ENCODE measurements at places on chromosomes 5 and 9.

DNA sequence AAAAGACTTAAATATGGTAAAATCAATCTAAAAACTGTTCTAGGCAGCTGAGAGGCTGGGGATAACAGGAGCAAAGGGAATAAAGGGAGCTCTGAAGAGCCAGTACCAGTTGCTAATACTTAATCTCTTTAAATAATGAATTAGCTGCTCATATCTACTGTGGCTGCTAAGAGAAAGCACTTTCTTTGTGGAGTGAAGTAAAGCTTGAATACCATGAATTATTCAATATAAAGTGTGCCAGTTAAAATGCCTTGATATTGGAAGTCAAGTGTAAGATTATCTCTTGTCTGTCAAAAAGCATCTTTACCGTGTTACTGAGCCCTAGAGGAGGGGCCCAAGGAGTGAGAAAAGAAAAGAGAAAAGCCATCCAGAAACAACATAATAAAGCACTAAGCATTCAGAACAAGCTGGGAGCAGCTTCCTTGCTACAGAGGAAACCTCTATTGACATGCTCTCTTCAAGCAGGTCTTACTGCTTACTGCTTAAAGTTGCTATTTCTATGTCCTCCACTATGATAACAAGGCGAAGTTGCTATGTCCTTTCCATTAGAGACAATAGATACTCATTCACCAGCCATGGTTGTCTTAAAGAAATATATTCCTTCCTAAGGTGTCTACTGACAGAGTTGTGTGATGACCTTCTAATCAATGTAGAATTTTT is 297.4 kb downstream of the CETN3 start:
- no peak overlapping the region for H3K4me3 ChIP-seq
- H3K27ac ChIP-seq: no peak overlapping the region
- no peaks in the 10 kb centered on the region for H3K36me3 ChIP-seq
- no peaks in the 10 kb centered on the region for H3K4me1 ChIP-seq

GRCh38 chr5:13189532-13189931 is 755.0 kb downstream of the DNAH5 start:
- DNase-seq: no peak
- H3K36me3 ChIP-seq: no peaks in the 10 kb centered on the region
- no peaks in the 10 kb centered on the region for H3K4me1 ChIP-seq

- no peaks in the 10 kb centered on the region for H3K27me3 ChIP-seq
- no peak overlapping the region for H3K4me3 ChIP-seq
- no peaks in the 10 kb centered on the region for H3K36me3 ChIP-seq
- no peaks in the 10 kb centered on the region for H3K4me1 ChIP-seq
- DNase-seq: no peak
Observed at GRCh38 chr5:132026516-132027008, 15.1 kb upstream of the ACSL6 start.

DNA sequence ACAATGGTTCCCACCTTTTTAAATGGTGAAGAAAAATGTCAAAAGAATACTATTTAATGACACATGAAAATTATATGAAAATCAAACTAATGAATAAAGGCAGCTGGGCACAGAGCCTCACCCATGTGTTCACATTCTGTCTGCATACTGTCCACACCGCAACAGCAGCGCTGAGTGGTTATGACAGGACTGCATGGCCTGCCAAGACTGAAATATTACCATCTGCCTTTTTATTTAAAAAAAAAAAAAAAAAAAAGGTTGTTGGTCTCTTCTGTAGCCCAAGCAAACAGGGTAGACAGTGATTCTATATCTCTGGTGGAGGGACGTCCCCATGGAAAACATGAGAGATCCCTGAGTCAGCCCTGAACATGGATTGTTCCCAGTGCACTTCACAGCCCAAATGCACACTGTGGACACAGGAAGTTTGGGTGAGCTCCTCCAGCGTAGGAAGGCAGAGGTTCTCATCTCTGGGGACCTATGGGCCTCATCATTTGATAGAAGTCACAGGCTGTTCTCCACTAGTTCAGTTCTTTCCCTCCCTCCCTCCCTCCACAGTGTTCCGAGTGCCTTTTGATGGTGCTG is 44.9 kb upstream of the SHC3 start:
- H3K27ac ChIP-seq: no peak overlapping the region
- no peak for DNase-seq
- H3K36me3 ChIP-seq: no peaks in the 10 kb centered on the region
- H3K27me3 ChIP-seq: no peaks in the 10 kb centered on the region
- H3K4me3 ChIP-seq: no peak overlapping the region
- H3K4me1 ChIP-seq: peaks cover 1% of the 10 kb centered on the region

DNA sequence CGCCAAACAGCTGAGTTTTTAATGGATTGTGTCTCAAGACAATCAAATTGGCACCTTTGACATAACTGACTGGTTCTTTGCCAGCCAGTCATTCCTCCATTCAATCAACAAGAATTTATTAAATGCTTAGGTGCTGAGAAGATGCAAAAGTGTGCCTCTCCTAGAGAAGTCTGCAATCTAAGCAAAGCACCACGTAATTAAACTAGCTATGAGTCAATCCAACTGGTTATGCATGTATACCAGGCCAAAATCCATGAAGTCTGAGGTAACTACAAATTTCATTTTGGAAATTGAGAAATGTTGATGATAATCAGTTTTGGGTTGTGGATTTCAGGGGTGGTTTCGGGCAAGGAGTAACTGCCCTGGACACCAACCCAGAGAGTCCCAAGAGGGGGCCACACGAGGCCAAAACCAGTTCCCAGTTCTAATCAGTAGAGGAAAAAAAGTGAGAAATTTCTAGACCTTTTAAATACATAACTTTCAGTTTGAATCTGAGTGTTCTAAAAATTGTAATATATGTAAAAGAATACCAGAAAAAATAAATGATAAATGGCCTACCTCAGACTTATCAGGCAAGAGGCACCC is 92.6 kb downstream of the EFNA5 start:
- H3K4me1 ChIP-seq: peaks cover 3% of the 10 kb centered on the region
- no peak overlapping the region for H3K27ac ChIP-seq
- H3K36me3 ChIP-seq: no peaks in the 10 kb centered on the region
- H3K27me3 ChIP-seq: no peaks in the 10 kb centered on the region

DNA sequence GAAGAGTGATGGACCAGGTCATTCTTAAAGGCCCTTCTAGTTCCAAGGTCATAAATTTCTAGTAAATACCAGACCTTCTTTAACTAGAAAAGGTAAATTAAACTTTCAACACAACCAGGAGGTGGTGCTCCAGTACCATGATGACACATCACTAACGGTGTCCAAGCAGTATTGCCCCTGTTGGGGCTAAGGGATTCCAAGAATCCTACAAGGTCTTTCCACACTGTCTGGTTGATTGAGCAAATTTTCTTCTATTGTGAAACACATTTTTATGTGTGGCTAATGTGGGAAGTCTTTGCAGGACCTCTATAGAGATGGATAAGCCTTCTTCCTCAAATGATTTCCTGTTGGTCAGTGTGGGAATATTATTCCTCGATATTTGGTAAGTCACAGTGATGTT is 459.6 kb upstream of the PAPPA start:
- no peaks in the 10 kb centered on the region for H3K27me3 ChIP-seq
- no peaks in the 10 kb centered on the region for H3K4me1 ChIP-seq
- DNase-seq: peak; percentile 43
- H3K4me3 ChIP-seq: no peak overlapping the region
- no peak overlapping the region for H3K27ac ChIP-seq

DNA sequence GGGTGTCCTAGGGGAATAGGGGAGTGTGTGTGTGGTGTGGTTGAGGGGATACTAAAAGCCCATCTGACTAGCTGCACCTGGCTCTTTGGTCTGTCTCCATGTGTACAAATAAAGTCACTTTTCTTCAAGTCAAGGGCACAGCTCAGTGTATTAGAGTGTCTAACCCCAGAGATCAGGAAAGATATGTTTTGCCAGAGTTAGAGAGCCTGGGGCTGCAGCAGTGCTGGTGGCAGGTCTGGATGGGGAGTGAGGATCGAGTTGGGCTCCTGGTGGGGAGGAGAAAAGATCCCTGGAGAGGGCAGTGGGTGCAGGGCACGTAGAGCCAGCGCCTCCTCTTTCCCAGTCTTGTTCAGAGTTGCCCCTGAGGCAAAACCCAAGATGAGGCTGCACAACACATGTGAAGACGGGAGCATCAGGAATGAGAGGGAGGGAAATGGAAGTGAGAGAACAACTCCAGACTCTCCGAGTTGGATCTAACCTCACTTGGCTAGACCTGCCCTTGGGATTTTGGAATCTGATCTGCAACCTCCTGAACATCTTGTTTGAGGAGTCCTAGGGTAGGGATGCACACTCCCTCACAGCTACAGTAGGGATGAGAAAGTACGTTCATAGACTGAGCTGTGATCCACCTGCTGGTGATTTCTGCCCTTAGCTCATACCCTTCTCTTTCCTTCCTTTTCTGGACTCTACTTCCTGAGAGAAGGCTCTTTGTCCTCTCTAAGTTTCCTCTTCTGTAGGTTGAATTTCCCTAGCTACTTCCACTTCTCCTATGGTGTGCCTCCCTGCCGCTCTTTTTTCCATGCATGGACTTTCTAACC is 309.9 kb downstream of the ZSWIM6 start:
- no peaks in the 10 kb centered on the region for H3K4me1 ChIP-seq
- no peak for DNase-seq
- no peak overlapping the region for H3K27ac ChIP-seq
- H3K36me3 ChIP-seq: no peaks in the 10 kb centered on the region
- H3K4me3 ChIP-seq: no peak overlapping the region

GRCh38 chr5:54845567-54845941 is 139.8 kb downstream of the ESM1 start:
- no peak overlapping the region for H3K27ac ChIP-seq
- DNase-seq: no peak
- no peaks in the 10 kb centered on the region for H3K27me3 ChIP-seq
- no peak overlapping the region for H3K4me3 ChIP-seq
- H3K4me1 ChIP-seq: no peaks in the 10 kb centered on the region

- no peaks in the 10 kb centered on the region for H3K27me3 ChIP-seq
- H3K4me1 ChIP-seq: no peaks in the 10 kb centered on the region
- no peak overlapping the region for H3K27ac ChIP-seq
- no peak for DNase-seq
- no peak overlapping the region for H3K4me3 ChIP-seq
- peaks cover 4% of the 10 kb centered on the region for H3K36me3 ChIP-seq
Observed at GRCh38 chr5:32420506-32420905, 24.0 kb downstream of the ZFR start.

DNA sequence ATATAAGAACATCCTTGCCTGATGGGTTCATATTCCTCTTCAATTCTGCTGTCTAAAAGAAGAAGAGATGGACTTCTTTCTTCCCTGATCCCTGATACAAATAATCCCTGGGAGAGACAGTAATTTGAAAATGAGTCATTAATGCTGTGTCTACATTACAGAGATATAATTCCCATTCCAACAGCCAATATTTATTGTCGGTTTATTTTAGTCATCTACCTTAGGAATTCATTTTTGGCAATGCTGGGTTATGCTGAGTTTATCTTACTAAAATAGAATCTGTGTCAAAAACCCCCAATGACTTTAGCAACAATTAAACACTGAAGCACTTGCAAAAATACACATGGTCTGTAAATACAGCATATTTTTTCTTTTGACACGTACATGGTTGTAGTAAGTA is 23.9 kb downstream of the ZNF474 start:
- H3K4me3 ChIP-seq: no peak overlapping the region
- no peaks in the 10 kb centered on the region for H3K27me3 ChIP-seq
- no peaks in the 10 kb centered on the region for H3K4me1 ChIP-seq
- no peaks in the 10 kb centered on the region for H3K36me3 ChIP-seq
- no peak for DNase-seq

DNA sequence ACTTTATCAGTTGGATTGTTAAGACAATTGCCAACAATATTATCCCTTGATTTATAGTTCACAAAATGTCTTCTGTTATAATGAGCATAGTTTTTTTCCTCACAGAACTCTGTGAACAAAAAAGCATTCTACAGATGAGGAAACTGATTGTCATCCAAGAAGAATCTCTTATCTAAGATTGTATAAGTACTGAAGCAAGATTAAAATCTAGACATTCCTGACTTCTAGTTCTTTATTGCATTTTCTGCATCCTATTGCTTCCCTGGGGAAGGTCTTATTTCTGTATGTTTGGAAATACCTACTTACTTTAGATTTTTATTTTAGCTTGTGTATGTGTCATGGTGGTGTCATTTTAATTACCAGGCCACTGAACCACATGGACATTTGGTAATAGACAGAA is 884.9 kb upstream of the WWC1 start:
- H3K27ac ChIP-seq: no peak overlapping the region
- no peak overlapping the region for H3K4me3 ChIP-seq
- DNase-seq: no peak
- no peaks in the 10 kb centered on the region for H3K4me1 ChIP-seq
- no peaks in the 10 kb centered on the region for H3K36me3 ChIP-seq

DNA sequence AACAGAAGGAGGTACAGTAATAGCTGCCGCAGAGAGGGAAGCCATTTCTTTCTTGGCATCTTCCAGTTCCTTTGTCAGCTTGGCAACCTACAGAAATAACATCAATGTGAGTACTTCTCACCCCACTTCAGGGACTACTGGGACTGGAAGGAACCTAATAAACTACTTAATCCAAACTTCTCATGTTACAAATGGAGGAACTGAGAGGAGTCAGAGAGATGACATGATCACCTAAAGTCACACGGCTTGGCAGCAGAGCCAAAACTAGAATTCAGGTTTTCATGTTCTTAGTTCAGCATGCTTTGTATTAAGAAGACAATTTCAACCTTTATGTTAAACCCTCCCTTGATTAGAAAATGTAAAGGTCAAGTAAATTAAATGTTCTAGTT is 44.7 kb downstream of the DIAPH1 start:
- H3K4me1 ChIP-seq: no peaks in the 10 kb centered on the region
- H3K27ac ChIP-seq: no peak overlapping the region
- H3K27me3 ChIP-seq: no peaks in the 10 kb centered on the region
- no peak overlapping the region for H3K4me3 ChIP-seq
- DNase-seq: no peak

- H3K27ac ChIP-seq: no peak overlapping the region
- H3K36me3 ChIP-seq: peaks cover 5% of the 10 kb centered on the region
- no peaks in the 10 kb centered on the region for H3K4me1 ChIP-seq
- DNase-seq: no peak
- no peaks in the 10 kb centered on the region for H3K27me3 ChIP-seq
Observed at GRCh38 chr9:33959725-33960124, 89.0 kb downstream of the UBAP2 start.

GRCh38 chr9:115267790-115268189 is 149.8 kb upstream of the TNC start:
- H3K36me3 ChIP-seq: no peaks in the 10 kb centered on the region
- H3K4me3 ChIP-seq: no peak overlapping the region
- DNase-seq: no peak
- H3K27ac ChIP-seq: no peak overlapping the region
- H3K27me3 ChIP-seq: no peaks in the 10 kb centered on the region
- H3K4me1 ChIP-seq: no peaks in the 10 kb centered on the region

DNA sequence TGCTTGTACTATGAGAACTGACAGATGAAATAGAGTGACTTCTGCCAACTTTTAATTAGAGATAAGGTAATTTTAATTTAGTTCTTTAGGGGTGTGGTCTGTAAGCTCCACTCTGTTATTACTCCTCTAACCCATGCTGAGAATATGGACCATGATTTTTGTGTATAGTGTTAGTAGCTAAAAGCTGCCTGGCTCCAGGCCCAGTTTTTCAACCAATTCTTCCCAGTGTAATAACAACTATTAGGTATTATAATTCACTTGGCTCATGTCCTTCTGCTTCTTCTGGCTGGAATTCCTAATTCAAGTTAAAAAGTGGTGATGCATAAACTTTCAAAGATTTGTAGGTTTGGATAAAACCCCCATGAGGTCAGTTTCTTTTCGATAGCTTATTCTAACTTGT is 216.3 kb downstream of the ISL1 start:
- H3K4me1 ChIP-seq: no peaks in the 10 kb centered on the region
- no peaks in the 10 kb centered on the region for H3K27me3 ChIP-seq
- H3K36me3 ChIP-seq: no peaks in the 10 kb centered on the region
- no peak overlapping the region for H3K27ac ChIP-seq

All from iPS DF 6.9 (cell line).